Inflammatory macrophage treated with lipopolysaccharide for 1 hour (primary cell): ENCODE measurements at places on chromosomes 7 and 10.
A peak's percentile ranks its signal among the peaks of the same experiment; 100 is the strongest.

- no peak for DNase-seq
Measured at GRCh38 chr7:4766666-4767519, 8.5 kb upstream of the AP5Z1 start.

- no peak for DNase-seq
Measured at GRCh38 chr7:49789736-49790135, 16.3 kb downstream of the VWC2 start.

- no peak for DNase-seq
Measured at GRCh38 chr7:99289185-99289584, 16.5 kb downstream of the MYH16 start.

GRCh38 chr10:75851580-75852345 lies 420.3 kb downstream of the LRMDA start:
- DNase-seq, result no peak

DNA sequence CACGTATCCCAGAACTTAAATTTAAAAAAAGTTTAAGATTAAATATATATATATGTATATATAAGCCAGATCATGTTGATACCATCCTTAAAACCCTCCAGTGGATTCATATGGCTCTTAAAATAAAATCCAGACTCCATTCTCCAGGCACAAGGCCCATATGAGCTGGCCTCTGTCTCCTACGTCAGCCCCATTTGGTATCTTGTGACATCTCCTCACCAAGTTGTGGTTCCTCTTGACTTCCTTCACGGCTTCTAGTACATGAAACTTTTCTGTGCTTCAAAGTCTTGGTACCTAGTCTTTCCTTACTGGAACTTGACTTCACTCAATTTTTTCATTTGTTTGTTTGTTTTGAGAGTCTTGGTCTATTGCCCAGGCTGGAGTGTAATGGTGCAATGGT lies 61.3 kb downstream of the PRLHR start:
- DNase-seq, result peak; percentile 44

GRCh38 chr10:62733654-62734293 lies 70.7 kb upstream of the ADO start:
- peak; percentile 82 for DNase-seq
